Activated T-cell treated with anti-CD3 and anti-CD28 coated beads, Interleukin-2, amount 50 U/mL, for 1 hour (primary cell): ENCODE measurements at places on chromosomes 3 and 15.

- no peak for DNase-seq
Measured at GRCh38 chr15:51533672-51534398, 88.7 kb downstream of the DMXL2 start.

GRCh38 chr3:30146978-30147377, 459.4 kb upstream of the TGFBR2 start:
- DNase-seq: no peak

DNA sequence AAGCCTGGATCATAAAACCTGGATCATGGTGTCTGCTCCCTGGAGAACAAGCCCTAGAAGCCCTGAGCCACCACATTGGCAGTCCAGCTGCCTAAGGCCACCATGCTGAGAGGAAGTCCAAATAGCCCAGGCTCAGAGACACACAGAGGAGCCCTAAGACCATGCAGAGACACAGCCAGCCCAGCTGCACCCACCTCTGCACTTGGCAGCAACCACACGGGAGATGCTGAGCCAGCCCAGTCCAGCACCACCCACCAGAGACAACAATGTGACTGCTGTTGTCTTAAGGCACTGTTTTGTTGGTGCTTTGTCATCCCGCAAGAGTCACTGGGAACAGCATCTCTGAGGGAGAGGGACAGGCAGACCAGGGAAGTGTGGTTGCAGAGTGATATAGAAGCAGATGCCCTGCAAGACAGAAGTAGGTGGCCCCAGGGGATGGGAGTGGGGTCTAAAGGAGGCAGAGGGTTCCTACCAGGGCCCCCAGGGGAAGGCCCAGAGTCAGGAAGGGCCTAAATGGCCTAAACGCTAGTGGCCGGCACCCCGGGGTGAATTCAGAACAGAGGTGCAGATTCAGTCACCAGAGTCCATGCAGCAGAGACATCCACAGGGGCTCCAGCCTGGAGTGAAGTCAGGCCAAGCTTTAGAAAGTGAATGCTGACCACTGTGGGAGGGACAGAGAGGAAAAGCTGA, 105.4 kb upstream of the PRR20G start:
- DNase-seq: no peak

- no peak for DNase-seq
Measured at GRCh38 chr3:66438046-66438445, 62.8 kb downstream of the LRIG1 start.

DNA sequence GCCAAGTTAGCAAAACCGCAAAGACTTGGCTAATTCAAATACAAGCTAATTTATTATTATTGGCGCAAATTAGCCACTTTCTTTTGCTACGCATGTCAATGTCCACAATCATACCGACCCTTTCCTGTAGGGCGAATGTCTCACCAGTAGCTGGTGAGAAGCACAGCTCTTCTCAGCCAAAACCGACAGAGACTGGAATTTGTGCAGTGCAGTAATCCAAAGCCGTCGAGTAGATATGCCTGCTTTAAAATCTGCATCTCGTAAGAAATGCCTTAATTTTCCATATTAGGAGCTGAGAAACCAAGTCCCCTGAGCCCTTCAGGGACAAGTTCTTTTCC, 614 bp upstream of the MINDY2 start:
- DNase-seq: no peak

DNA sequence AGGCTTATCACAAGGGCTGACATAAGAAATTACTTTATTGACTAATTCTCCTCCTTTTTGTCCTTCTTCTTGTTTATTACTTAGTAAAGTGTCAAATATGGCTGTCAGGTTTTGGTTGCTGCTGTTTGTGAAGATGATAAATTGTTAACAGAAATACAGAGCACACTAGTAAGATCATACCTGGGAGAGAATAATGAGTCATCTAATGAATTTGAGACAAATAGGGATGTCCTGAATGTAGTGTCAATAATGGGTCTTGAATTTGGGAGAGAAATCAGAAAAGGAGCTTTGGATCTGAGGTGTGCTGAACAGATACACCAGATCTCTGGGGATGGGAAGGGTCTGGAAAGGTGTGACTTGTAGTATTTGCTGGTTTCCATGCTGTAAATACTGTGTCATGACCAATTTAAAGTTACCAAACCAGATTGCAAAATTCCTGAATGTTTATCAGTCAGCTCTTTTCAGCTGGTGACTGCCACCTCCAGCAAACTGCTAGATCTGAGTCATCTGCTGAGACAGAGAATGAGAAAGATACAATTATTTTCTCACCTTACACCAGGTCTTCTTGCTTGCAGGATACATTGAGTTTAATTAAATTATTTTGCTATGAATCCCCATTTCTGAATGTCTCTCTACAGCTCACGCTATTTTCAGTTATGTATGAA, 76.7 kb upstream of the SATB1 start:
- no peak for DNase-seq

GRCh38 chr3:94596141-94596540, 533.3 kb downstream of the NSUN3 start:
- DNase-seq: no peak

- no peak for DNase-seq
Measured at GRCh38 chr3:174153871-174154270, 705.3 kb upstream of the NAALADL2 start.

GRCh38 chr3:127483005-127483641, 107.4 kb downstream of the TPRA1 start:
- no peak for DNase-seq

DNA sequence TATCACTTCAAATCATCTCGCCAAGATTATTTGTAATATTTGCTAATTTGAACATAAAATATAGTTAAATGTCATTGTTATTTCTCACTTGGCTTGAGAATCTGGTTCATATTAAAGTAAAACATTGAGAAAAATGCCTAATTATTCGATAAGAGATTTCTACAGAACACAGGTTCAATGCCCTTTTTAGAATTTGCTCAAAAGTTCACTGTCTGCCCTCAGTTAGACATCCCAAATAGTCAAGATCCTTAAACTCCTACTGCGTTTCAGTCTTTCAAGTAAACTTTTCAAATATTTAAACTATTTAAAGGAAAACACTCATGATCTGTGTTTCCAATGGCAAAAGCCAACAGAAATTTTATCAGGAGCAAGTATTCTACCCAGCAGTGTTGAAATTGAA, 204.1 kb upstream of the AGTR1 start:
- no peak for DNase-seq

DNA sequence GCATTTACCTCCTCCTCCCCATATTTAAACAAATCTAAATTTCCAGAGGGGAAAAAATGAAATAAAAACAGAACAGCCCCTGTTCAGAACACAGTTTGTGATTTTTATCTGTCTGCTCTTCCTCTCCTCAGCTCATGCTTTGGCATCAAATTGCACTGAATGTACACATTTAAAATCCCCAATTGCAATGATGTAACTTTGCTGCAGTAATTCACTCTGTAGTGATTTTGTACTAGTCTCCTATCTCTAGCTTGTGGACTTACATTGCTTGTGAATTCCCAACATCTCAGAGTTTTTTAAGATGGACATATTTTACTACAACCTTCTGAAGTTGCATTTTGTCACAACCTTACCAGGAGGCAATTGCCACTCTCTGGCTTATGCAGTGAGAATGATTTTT, 81.6 kb upstream of the ROBO2 start:
- no peak for DNase-seq

- no peak for DNase-seq
Measured at GRCh38 chr3:10575601-10576160, 70.3 kb upstream of the ATP2B2 start.

DNA sequence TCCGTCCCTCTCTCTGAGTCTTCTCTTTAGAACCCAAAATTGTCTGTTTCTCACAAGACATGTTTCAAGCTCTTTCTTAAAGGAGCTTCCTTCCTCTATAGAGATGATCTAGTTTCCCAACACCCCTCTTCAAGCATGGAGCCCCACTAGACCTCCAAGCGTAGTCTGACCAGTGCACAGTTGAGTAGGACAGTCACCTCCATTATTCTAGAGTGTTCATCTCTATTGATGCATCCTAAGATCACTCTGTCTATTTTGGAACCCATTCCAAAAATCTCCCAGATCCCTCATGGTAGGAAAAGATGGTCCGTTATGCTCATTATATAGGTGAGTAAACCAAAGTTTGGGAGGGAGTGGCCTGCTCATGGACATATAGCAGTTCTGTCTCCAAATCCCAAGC, 4.1 kb upstream of the CAV3 start:
- DNase-seq: no peak

DNA sequence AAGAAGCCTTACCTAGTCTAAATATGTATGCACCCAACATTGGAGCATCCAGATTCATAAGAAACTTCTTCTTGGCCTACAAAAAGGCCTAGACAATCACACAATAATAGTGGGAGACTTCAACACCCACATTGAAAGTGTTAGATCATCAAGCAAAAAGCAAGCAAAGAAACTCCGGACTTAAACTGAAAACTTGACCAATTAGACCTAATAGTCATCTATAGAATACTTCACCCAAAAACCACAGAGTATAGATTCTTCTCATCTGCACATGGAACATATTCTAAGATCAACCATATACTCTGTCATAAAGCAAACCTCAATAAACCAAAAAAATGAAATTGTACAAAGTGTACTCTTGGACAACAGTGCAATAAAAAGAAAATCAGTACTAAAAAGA, 22.3 kb upstream of the OR5K4 start:
- no peak for DNase-seq

DNA sequence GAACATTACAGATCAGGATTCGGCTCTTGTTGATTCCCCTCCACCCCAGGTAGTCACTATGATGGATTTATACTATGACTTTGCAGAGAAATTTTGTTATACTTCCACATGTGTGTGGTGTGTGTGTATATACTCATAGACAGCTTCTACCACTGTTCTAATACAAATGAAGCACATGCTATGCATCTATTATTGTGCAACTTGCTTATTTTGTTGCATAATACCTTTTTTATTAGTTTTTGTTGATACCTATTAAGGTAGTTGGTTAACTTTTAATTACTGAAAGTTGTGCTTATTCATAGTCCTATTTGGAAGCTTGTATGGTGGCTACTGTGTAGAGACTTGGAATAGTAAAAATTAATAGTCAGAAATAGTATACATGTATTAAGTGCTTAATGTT, 140.6 kb downstream of the CACNA2D3 start:
- DNase-seq: no peak

- DNase-seq: no peak
Measured at GRCh38 chr3:55859305-55859704, 372.2 kb upstream of the WNT5A start.

DNA sequence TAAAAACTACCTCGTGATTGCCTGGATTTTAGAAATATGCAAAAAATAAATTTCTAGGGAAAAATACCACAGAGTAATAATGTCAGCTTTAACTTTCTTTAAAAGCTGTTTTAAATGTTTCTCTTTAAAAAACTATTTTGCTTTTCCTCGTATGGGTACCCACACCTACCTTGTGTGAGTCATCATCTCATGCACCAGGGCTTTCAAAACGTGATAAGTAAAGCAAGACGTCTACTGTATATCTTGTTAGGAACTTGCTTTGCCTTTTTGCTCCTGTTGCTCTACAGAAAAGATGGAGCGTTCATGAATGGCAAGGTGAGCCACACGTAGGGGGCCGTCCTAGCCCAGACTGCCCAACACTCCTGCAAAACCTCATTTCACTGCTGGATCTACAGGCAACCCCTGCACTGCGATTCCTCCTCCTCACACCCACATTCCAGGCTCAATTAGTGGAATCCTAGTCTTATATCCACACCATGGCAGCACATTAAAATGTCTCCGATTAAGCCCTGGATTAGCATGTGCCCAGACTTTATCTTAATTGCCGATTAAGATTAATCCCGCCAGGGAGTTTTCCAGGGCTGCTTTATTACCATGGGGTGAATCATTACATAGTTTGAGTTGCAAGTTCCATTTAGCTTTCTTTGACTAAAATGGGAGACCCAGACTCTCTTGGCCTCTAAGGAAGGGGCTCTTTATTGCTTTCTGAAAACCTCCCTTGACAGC, 293.6 kb upstream of the ICE2 start:
- DNase-seq: no peak

- DNase-seq: no peak
Measured at GRCh38 chr15:82030176-82030575, 15.6 kb downstream of the MEX3B start.

DNA sequence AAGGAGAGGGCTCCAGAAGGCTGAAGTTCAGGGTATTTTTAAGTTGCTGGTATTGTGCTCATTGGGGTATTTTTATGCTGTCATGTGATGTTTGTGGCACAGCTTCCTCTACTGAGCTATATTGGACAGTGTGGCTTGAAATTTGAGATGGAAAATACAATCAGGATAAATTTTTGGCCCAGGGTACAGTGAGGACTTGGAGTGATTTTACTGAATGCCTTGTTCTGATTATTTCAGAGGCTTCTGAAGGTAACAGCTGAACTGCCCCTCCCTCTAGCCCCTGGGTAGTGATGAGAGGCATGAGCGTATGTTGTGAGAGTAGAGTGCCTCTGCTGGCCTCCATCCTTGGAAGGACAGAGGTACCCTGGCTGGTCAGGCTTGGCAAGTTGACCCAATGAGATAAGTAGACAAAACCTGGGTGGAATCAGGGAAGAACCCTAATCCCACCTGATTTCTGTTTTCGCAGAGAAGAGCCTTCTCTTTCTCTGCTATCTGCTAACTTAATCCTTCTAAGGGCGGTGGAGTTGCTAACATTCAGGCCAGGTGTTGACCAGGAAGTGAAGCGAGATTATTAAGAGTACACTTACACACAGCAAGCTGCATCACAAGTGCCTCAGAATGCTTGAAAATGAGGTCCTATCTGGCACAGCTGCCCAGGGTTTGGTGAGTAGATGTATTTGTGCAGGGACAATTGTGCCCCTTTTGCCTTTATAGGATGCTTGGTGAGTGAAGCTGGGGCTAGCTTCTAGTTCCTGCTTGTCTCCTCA, 98.1 kb upstream of the CLSTN2 start:
- DNase-seq: no peak

GRCh38 chr3:184336547-184337398, 627 bp upstream of the FAM131A start:
- DNase-seq: no peak

- peak; percentile 46 for DNase-seq
Measured at GRCh38 chr3:52983336-52983807, 62.5 kb downstream of the SFMBT1 start.

GRCh38 chr3:13529196-13530112, 19.5 kb upstream of the FBLN2 start:
- no peak for DNase-seq

GRCh38 chr15:57183041-57183440, 193.3 kb upstream of the CGNL1 start:
- DNase-seq: no peak

DNA sequence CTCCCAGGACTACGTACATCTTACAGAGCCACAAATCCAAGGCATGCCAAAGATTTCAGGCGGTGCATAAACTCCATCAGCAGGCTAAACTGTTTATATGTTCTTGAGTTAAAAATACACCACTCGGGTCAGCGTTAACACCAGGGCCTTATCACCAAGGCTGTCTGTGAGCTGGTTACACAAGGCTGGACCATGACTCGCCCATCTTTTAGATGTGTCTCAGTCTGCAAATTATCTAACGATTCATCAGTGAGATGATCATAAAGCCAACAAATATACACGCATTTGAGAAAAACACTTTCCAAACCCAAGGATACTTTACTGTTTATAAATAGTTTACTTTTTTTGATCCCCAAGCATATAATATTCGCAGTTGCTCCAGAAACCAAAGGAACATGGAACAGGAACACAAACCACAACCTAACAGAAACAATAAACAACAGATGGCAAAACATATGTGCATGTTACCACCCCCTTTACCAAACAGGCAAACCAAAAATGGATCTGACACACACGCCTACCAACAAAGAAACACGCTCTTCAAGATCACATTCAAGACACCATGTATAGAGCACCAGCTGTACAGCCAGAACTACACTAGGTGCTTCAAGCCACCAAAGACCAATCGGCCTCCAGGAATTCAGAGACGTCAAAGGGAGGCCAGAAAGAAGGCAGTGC, 15.4 kb downstream of the LRIG1 start:
- no peak for DNase-seq
